Left ventricle myocardium superior (tissue), 1 donor: ENCODE measurements at places on chromosomes 12 and 14. TPM values are rescaled to one million over a fixed set of nuclear protein-coding genes. Genes with fewer than 3 reads are reported as not detected.

Gene COCH
- 0.50 TPM for total RNA-seq

DNA sequence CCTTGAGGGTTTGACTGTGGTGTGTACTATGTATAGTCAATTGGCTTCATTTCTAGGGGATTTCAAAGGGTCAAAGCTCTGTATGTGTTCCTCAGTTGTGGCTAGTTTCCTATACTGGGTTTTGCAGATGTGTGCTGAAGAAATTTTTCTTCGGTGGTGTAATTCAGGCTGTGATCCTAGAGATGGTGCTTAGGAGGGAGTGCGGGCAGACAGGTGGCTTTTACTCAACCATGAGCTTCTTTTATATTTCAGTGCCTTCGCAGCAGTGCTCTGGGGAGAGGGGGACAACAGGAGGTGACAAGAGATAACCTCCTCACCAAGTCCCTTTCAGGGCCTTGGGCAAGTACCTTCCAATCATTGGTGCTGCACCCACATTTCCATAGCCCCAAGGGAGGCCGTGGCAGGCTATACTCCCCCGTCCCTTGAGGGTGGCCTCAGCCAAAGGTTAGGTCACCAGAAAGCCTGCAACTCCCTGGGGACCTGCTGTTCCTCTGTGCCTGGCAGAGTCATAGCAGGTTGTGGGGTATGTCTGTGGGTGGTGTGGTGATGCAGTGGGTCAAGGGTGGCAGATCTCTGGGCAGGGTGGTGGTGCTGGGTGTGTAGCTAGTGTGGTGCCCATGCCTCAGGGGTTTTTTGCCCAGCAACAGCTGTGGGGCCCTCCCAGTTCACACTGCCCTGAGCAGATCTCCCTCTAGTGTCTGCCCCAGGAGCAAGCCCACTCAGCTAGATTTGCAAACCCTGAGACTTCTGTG lies 37.0 kb upstream of the TMX1 start:
- DNase-seq = no peak

DNA sequence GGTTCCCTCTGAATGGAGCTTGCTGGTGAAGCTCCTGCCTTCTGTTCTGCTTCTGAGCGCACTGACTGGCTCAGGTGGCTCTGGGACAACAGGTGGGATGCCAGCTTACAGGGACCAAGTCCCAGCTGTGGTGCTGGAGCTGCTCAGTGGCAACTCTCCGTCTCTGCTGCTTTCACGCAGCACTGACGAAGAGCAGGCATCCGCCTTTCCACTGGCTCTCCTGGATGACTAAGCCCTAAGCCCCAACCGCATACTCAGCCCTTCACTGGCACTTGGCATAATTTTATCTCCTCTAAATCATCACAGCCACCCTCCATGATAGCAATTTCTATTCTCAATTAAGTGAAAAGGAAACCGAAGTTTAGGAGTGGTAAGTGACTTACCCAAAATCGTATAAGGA lies 3.7 kb upstream of the RTL1 start:
- DNase-seq = no peak

DNA sequence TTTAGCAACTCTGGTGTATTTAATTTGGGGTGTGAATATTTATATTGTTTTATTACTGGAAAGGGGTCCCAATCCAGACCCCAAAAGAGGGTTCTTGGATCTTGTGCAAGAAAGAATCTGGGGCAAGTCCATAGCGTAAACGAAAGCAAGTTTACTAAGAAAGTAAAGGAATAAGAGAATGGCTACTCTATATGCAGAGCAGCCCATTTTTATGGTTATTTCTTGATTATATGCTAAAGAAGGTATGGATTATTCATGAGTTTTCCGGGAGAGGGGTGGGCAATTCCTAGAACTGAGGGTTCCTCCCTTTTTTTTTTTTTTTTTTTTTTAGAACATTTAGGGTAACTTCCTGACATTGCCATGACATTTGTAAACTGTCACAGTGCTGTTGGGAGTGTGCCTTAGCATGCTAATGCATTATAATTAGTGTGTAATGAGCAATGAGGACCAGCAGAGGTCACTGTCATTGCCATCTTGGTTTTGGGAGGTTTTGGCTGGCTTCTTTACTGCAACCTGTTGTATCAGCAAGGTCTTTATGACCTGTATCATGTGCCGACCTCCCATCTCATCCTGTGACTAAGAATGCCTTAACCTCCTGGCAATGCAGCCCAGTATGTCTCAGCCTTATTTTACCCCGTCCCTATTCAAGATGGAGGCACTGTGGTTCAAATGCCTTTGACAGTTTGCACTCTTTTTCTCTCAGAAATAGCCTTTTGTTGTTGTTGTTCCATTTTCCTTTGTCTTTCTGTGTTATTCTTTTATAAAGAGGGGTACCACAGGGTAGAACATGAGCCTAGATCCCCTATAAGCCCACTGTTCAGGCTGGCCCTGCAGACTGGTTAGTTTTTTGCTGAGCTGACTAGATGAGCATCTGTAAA lies 75.5 kb upstream of the DCD start:
- no peak for DNase-seq

DNA sequence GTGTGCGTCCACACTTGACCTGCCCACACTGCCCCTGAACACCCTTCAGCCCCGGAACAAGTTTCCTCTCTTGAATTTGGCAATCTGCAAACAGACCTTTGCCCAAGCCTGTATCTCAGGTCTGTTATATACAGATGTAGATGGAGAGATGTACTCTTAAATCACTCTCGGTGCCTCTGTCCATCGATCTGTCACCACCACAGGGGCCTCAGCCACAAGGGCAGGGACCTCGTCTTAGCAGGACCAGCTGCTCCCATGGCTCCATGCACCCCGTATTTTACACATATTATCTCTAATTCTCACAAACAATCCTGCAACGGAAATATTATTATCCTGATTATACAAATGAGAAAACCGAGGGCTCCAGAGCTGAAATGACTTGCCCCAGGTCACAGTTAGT lies 313.4 kb downstream of the BCL11B start:
- DNase-seq = no peak

Gene KLRK1
- not detected for total RNA-seq

DNA sequence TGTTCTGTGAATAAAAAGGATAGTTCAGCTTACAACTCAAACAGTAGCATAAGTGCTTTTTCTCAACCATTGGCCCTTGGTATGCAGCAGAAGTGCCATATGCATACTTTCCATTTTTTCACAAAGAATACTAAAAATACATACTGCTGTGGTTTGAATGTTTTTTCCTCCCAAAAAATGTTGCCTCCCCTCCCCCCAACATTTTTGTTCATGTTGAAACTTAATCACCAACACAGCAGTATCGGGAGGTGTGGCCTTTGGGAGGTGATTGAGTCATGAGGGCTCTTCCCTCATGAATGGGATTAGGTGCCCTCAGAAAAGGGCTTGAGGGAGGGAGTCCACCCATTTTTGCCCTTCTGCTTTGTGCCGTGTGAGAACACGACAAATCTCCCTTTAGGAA lies 198.6 kb downstream of the ESR2 start:
- no peak for DNase-seq

DNA sequence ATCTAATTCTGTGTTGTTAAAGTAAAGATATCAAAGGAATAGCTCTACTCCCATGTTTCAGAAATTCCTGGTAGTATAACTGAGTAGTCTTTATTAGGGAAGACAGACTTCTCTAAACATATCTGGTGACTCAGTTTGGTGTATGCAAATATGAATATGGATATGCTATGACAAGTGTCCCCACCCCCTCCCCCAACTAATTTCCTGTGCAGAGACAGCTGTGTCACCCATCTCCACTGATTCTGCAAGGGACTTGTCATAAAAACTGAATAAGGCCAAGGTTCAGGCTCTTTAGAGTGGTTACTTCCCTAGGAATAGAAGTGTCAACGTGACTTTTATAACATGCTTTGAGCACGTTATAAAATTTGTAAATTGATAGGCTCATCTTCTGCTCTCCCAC lies 429.1 kb downstream of the DAD1 start:
- DNase-seq = no peak

Gene CCDC197
- 0.74 TPM for total RNA-seq

- no peak for DNase-seq
Measured at GRCh38 chr14:102774391-102775153, 2.7 kb upstream of the TRAF3 start.

DNA sequence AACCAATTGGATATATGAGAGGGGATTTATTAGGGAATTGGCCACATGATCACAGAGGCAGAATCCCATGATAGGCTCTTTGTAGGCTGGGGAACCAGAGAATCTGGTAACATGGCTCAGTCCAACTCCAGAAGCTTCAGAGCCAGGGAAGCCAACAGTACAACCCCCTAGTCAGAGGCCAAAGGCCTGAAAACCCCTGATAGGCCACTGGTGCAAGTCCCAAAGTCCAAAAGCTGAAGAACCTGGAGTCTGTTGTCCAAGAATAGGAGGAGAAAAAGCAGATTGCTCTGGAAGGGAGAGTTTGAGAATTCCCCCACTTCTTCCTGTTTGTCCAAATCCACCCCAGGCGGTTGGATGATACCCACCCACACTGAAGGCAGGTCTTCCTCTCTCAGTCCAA lies 8.2 kb upstream of the TROAP start:
- DNase-seq = no peak

Gene SMIM41
- not detected for total RNA-seq

Gene B4GALNT3
- total RNA-seq = 49.6 TPM

Gene MLXIP
- total RNA-seq = 30.2 TPM

- DNase-seq = peak; percentile 23
Measured at GRCh38 chr14:88323523-88324199, 592 bp upstream of the KCNK10 start.

Gene MFAP5
- total RNA-seq = 29.1 TPM

Gene EEA1
- 22.1 TPM for total RNA-seq

GRCh38 chr12:127393896-127394295 lies 873.1 kb upstream of the TMEM132C start:
- no peak for DNase-seq

GRCh38 chr12:111471236-111471635 lies 65.5 kb downstream of the SH2B3 start:
- DNase-seq = no peak

- DNase-seq = no peak
Measured at GRCh38 chr12:12510141-12510540, 52.5 kb downstream of the DUSP16 start.

Gene WNT5B
- 2.4 TPM for total RNA-seq

DNA sequence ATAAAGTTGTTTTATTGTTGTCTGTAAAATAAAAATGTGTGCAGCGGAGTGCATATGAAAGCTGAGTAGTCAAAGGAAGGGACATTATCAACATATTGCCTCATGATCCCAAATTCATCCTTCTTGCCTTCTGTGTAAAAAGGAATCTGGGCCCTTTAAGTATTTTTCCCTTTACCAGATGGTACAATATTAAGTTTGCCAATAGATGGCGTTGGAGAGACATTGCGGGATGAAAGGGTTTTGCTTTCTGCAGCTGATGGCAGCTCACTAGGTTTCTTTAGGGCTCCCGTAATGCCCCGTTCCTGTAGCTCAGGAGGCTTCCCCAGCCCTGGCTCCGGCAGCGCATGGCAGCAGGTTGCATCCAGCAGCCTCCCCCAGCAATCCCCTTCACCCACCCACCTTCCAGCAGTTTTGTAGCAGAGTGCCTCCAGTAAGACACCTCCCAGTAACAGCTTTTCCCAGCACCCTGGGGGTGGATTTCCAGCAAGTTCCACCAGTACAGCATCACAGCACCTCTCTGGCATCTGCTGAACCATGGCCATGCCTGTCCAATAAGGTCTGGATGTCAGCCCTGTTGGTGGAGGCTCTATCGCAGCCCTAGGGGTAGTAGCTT lies 354.4 kb downstream of the MED13L start:
- no peak for DNase-seq
